Mucosa of descending colon (tissue), 3 donors: ENCODE measurements at places on chromosomes 1 and 21.

DNA sequence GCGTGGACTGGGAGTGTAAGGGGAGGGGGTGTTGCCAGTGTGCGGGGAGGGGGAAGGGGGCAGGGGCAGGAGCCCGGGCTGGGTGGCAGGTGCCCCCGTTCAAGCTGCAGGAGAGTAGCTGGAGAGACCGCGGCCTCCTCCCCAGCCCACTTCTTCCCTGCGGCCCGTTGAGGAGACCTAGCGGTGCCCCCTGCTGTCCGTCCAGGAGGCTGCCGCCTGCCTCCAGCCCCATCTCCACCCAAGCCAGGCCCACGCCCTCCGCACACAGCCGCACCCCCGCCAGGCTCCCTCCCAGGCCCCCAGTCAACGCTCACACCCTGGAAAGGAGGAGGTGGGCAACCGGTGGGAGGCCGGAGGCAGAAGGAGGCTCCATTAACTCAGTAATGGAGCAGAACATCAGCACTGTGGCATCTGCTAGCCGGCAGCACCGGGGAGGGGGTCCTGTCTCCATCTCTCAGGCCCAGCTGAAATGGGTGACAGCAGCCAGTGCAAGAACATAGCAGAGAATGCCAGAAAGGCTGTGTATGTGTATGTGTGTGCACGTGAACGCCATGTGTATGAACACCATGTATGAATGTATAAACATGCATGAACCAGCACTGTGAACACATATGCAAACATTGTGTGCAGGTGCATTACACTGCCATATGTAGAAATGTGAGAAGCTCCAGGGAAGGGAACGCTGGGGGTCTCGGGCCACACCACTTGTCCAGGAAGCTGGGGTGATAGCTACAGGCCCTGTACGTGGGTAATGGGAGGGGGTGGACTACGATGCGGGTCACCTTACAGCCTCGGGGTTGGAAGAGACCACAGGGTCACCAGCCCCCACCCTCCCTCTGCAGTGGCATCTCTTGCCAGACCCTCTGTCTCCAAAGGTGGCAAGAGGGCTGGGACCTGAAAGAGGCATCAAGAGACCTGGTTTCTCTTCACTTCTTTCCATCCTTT, 84.6 kb downstream of the SYT2 start:
- peak; percentile 83 for DNase-seq

DNA sequence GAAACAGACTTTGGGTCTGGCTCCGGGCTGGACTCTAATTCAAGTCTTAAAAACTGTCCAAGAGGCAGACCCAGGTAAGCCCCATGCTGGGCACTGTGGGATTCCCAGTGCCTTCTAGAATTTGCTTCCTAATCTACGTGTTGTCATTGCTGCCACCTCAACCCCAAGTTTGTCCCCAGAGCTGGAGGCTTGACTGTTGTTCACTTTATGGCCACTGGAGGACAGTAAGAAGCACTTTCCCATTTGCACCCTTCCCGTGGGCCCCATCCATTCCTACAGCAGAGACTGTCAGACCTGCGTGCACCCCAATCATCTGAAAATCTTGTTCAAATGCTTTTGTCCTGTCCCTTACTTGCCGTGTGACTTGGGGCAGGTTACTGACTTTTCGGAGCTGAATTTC, 29.4 kb upstream of the VASH2 start:
- DNase-seq: no peak

GRCh38 chr1:65946960-65947359, 154.3 kb downstream of the PDE4B start:
- no peak for DNase-seq

DNA sequence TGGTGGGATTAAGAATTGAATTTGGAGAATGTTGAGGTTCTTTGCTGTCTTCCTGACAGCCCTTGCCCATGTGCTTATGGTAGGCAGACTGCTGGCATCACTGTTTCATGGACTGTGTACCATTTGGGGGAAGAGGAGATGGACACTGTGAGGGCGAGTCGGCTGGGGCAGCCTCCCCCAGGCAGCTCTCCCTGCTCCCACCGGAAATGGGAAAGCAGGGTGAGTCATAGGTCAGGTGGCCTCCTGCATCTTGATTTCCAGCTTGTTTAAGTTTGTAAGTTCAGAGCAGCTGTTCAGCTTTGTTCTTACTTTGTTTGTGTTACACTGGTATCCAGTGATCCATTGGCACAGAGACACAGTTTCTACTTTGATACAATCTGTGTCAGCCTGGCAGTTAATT, 87.2 kb upstream of the CNIH3 start:
- no peak for DNase-seq

DNA sequence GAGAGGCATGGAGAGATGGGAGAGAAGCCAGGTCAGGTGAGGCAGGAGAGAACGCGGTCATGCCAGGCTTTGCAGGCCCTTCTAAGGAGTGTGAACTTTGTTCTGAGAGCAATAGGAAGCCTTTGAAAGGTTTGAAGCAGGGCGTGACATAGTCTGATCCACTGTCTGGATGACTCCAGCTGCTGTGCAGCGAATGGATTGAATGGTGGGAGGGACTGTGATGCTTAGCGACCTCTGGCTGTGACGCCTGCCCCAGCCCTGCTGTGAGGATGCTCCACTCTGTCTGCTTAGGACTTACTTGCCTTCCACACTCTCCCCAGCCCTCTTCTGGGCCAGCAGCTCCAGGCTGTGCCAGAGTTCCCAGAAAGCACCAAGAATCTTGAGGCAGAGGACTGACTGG, 41.8 kb upstream of the POU3F1 start:
- DNase-seq: no peak
